MG63 (cell line): ENCODE measurements at places on chromosomes 4 and X.

DNA sequence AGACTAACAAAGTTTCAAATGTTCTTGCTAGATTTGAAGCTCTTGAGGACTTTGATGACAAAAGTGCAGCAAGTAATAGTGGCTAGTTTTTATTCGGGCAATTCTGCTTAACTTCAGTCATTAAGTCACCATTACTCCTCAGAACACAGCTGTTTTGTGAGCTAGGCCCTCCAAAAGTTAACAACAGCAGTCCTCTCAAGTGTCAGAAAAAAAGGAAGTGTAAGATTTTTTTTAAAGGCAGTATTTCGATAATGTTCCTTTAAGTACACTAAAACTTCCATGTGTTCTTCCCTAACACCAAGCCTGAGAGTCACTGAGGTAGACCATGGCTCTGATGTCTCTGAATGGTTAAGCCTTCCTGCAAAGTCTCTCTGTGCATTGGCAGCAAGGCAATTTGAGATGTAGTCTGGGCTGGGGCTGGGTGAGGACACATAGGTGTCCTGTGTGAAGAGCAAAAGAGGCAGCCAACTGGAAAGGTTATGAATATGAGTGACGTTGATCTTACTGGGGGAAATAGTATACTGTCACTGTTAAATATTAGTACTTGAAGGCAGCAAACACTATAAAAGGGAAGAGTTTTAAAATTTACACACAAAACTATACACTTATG, 174.0 kb upstream of the MAP3K15 start:
- no peak for DNase-seq

DNA sequence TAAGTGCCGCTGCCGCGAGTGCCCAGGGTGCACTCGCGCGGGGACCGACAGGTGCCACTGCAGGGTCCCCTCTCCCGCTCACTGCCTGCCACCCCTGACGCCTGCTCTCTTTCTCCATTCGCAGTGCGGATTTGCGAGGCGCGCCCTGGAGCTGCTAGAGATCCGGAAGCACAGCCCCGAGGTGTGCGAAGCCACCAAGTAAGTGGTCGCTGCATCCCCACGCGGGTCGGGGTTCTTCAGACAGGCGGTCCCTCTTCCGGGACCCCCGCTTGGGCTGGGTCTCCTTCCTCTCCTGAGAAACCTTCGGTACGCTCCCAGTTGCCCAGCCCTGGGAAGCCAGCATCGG, 547 bp downstream of the GUCY1A1 start:
- peak; percentile 7 for DNase-seq

DNA sequence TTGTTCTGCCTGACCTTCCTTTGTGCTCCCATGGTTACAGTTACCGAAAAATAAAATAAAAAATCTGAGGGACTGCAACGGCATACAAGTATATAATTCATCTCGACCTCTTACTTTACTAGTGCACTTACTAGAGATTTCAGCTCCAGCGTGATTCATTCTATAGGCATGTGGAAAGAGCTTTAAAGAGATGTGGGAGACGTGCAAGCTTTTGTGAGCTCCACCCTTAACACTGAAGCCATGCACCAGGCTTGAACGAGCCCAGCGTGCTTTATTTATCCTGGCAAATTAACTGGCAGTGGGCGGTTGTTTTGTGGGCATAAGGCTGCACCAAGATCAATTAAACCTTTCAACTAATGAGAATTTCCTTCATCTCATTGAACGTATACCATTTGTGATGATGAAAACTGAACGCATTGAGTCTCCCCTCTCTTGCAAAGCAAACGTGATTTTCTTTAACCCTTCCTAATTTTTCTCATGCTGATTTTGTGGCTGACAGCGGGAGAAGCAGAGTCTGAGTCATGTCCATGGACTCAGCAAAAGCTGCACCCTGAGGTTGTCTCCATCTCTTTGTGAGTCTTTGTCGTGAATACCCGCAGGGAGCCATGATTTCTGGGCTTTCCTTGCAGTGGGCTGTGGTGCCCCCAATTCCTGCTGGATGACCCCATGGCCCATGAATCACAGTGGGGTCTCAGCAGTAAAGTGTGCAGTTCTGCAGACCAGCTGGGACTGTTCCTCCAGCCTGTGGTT, 60.1 kb downstream of the MXRA5 start:
- peak; percentile 75 for DNase-seq

DNA sequence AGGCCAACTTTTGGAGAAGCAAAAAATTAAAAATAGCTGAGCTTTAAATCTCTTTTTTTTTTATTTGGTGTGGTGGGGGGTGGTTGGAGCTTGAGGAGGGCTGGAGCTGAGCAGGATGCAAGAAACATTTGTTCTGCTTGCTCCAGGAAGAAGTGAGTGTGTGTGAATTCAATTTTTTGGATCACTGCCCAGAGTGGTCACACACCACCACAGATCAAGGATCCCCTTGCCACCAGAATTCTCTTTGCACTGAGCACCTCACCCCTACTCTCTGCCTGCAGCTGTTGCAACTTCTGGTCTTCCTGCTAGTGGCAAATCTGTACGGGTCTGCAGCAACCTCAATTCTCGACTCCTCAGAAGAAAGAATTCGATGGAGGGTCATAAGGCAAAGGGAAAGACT, 19.9 kb upstream of the PLP1 start:
- no peak for DNase-seq

- no peak for DNase-seq
These were observed 345.3 kb downstream of the SPRY1 start for GRCh38 chr4:123741906-123742305.

DNA sequence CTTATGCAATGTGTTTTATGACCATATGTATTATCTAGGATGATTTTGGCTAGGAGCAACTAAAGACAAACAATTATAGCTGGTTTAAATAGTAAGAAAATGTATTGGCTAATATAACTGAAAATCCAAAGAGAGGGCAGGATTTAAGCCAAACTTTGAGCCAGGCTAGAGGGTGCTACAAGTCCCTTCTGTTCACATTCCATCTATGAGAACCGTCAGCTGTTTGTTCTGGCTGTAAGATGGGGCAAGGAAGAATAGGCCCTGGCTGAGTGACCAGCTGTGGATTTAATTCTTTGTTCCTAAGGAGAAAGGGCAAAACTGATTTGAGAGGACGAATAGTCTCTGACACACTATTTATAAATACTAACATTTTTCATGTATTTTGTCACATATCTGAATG, 79.2 kb upstream of the UGT8 start:
- no peak for DNase-seq

- peak; percentile 64 for DNase-seq
These were observed 174.5 kb downstream of the SMIM20 start for GRCh38 chr4:26088433-26088928.

DNA sequence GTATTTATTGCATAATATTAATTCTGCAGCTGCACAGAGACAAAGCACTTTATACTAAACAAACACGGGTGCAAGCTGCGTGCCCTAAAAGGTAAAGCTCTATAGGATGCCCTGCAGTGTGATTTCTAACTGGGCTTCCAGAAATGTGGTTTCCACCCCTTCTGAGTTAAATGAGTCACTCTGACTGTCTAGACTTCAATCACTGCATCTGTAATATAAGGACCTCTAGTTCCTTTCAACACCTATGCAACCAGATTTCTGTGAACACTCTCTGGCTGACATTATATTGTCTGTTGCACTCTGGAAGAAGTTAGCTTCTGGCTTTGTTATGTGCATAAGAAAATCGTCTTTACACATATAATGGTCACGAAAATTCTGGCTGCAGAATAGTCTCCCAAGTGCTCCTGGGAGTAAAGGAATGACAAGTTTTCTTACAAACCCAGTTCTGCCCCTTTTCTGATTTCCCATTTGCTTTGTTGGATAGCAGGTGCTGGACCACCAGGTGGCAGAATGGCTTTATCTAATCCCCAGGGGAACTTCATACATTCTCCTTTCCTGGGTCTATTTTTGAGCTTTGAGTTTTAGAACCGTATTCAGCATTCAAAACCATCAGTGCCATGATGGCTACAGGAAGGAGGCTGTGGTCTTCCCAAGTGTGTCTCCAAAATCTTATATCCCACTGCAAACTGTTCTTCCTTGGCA, 842.2 kb downstream of the STIM2 start:
- DNase-seq: no peak
